NCI-H524 treated with DMSO at 0.1 percent for 48 hours (cell line): ENCODE measurements at places on chromosomes 2 and 18.

DNA sequence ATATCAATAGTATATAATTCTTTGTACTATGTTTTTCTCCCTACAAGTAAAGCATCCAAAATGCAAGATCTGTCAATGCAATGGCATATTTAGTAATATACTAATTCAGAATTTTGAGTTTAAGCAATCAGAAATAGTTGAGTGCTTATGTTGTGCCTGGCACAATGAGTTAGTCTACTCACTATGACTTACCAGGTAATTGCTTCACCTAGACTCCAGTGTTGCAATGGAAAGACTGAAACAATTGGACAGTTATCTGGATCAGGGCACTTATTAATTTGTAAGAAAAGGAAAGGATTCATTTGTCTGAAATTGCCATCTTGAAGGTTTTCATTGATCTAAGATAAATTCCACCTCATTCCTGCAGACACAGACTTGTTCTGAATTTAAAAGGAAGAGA lies 97.6 kb upstream of the TCF4 start:
- DNase-seq: no peak

GRCh38 chr2:55810622-55811020 lies 113.0 kb downstream of the EFEMP1 start:
- DNase-seq: no peak

GRCh38 chr2:228956701-228957474 lies 314.2 kb downstream of the PID1 start:
- no peak for DNase-seq

DNA sequence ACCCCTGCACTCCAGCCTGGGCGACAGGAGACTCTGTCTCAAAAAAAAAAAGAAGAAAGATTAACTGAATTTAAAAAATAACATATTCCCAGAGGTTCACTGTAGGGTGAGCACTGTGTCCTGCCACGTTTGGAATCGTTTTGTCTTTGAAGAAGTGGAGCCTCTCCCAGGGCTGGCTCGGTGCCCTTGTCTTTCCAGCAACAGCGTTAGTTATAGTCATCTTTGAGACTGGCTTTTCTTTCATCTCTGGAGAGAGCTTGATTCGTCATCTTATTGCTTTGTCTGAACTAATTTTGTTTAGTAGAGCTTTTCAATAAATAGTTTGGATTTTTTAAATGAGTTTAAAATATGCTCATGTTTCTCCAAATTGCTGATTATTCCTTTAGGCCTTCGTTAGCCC lies 50.5 kb downstream of the IMPA2 start:
- no peak for DNase-seq

- no peak for DNase-seq
Measured at GRCh38 chr2:26993768-26994167, 23.3 kb downstream of the MAPRE3 start.
